ENCODE measurements at places on chromosomes 4 and X.

DNA sequence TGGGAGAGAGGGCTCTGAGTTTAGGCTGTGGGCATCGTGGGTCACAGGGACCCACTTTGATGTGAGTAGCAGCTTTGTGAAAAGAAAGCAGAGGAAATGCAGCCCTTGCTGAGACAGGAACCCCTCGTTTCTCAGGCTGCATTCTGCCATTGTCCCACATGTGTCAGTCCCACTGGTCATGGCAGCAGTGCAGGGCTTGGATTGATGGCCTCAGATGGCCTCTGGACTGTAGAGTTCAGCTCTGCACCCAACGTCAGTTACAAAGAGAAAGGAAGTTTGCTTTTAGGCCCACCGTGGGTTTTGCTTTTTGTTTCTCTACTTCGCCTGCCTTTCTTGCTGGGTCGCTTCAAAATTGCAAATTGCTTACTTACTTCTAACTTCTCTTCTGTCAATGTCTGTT, 248.3 kb upstream of the KLF3 start:
- no peak for DNase-seq

GRCh38 chr4:185793116-185793485, 18.9 kb downstream of the SORBS2 start:
- DNase-seq = no peak

DNA sequence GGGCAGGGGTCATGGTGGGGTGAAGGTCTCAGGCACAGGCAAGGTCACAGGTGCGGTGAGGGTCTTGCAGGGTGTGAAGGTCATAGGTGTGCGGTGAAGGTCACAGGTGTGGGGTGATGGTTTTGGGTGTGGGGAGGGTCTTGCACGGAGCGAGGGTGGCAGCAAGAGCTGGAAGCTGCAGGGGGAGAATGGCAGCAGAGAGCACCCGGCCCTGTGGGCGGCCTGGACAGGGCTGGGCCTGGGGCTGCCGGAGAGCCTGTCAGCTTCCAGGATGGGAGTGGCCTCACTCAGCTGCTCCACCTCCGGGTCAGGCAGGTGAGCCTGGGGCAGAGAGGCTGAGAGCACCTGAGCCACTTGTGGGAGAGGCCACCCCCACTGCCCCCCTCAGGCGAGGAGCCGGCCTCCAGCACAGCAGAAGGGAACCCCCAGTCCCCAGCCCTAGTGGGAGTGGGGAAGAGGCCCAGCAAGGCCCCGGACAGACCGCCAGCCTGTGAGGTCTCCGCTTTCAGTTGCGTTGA, 1.5 kb downstream of the MSANTD1 start:
- no peak for DNase-seq

- no peak for DNase-seq
Measured at GRCh38 chr4:105622269-105622668, 69.8 kb downstream of the ARHGEF38 start.

DNA sequence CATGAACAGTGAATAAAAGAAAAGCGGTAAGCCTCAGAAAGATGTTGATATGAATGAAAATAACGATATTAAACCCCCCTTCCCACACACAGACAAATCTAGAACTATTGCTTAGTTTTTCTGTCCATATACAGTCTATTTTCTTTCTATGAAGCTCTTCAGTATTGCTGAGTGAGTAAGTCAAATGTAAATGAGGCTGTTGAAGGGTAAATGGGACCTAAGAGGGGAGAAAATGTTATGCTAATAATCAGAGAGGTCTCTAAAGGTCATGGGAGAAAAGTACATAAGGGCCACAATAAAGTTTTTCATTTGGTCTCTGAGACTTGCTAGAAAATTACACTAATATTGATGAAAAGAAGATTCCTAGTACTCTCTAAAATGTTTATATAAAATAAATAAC, 56.2 kb downstream of the PABPC4L start:
- DNase-seq = no peak

- DNase-seq = no peak
Measured at GRCh38 chr4:65624651-65625050, 45.6 kb downstream of the EPHA5 start.

- no peak for DNase-seq
Measured at GRCh38 chrX:3268829-3269228, 77.6 kb downstream of the MXRA5 start.

DNA sequence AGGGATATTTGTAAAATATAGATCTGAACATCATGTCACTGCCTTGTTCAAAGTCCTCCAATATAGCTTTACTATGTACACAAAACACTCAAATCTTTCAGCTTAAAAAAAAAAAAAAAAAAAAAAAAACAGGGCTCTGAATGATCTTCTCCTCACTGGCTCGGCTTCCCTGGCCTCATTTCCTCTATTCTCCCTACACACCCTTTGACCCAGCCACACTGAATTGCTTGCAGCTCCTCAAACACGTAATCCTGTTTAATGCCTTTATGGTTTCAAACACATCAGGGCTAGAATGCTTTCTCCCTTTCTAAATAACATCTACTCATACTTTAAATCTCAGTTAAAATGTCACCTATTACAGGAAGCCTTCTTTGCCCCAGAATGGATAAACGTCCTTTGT, 60.8 kb downstream of the MTMR8 start:
- no peak for DNase-seq

DNA sequence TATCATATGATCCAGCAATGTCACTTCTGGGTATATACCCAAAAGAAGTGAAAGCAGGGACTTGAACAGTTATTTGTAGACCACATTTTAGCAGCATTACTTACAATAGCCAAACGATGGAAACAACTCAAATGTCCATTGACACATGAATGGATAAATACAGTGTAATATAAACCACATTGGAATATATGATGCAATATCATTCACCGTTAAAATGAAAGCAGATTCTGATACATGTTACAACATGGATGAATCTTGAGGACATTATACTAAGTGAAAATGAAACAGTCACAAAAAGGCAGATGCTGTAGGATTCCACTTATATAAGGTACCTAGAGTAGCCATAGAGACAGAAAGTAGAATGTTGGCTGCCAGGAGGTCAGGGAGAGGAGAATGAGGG, 130.5 kb upstream of the SMAD1 start:
- no peak for DNase-seq

GRCh38 chrX:74297766-74298165, 6.2 kb upstream of the ZCCHC13 start:
- DNase-seq = no peak

DNA sequence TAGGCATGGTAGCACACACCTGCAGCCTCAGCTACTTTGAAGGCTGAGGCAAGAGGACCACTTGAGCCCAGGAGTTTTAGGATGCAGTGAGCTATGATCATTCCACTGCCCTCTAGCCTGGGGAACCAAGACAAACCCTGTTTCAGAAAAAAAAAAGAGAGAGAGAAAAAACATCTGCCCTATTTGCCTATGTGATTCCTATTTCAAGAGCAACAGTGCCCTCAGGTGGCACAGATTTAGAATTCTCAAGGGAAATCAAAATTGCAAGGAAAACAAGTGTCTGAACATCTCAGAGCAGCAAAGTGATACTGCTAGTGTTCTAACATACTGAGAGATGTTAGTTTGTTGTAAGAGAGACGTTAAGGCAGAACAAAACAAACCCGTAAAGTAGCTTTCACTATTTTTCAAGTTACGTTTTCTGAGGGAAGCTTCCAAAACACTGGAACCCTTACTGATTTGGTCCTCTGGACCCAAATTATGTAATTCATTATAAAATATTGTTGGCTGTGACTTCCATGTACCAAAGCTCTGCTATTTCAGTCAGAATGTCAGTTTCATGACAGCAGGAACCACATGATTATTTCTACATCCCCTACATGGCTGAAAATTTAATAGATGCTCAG, 7.9 kb downstream of the BDH2 start:
- peak; percentile 70 for DNase-seq

GRCh38 chrX:29542152-29542551, 673.2 kb upstream of the MAGEB2 start:
- no peak for DNase-seq

DNA sequence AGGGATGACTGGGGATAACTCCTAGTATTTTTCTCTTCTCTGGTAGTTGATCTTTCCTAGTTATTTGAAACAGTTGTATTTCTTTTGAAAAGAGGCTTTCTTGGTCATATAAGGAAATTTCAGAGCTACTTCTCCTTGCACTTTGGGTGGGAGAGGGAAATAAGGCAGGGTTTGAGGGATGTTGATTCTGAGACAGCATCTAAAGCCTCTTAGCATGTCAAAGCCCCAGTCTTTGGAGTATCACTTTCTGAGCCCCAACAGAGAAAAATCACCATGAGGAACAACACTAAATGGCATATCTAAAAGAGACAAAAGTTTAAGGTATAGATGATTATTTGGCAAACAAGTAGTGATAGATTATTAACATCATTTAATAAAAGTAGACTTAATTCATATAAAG, 688.1 kb downstream of the TRAM1L1 start:
- no peak for DNase-seq

DNA sequence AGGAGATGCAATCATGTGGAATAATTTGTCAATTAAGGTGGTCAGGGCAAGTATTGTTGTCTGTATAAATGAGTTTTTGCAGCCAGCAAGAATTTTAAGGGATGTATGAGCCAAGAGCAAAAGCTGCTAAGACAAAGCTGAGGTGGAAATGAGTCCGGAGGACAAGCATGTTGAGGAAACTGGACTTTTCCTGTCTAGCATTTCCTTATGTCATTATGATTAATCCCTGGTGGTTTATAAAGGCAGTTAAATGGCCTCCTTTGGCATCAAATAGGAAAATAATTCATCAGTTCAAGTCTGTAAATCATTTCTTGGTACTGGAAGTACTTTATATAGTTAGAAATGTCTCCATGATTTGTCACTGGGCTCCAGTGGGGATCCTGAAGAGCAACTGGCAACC, 61.6 kb upstream of the TEX13A start:
- DNase-seq = no peak

GRCh38 chrX:14697451-14697850, 168.1 kb downstream of the GLRA2 start:
- DNase-seq = no peak

DNA sequence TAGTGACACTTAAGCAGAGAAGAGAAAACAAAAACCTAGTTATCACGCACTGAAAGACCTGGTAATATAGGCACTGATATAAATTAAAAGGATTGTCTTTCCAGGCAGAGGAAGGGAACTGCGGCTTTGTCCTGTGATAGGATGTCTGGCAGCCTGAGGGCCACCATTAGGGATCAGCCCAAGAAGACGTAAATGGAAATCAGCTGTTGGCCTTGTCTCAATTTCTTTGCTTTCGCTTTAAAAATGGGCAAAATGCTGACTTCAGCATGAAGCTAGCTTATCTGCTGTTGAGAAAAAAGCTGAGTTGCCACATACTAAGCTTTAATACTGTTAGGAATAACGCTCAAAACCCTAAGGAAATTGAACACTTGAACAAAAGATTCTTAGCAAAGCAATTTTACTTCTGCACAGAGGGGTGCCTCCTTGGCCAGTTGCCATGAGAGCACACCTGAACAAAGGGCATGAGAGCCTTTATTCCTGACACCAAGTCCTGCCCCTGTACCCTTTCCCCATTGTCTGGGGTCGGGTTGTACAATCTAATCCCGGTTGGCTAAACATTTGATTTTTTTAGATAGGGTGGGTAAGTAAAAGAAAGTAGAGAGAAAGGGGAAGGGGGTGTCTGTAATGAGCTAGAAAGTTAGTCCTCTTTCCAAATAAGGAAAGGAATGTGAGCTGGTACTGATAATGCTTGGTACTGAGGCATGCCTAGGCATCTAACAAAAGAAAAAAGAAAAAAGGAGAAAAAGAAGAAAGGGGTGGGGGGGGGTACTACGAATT, 85.1 kb upstream of the UCP1 start:
- peak; percentile 73 for DNase-seq

GRCh38 chrX:104522386-104522785, 43.6 kb upstream of the IL1RAPL2 start:
- DNase-seq = no peak
